GM13977 (cell line): ENCODE measurements at places on chromosomes 7 and 10.

GRCh38 chr7:127865466-127865865, 165.8 kb downstream of the LRRC4 start:
- DNase-seq = no peak

DNA sequence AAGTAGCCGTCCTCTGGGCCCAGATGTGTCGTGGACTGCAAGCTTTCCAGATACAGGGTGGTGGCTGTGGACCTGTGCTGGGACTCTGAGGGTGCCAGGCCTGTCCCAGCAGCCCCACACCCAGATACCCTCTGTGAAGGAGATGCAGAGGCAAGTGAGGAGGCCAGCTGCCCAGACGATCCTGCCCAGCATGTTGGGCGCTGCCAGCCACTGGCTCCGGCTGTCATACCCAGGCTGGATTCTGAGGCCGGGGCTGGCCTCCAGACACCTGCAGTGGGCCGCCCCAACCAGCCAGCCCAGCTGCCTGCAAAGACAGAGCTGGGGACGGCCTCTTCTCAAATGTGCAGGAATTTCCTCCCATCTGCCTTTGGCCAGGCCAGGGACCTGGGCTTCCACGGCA, 39.1 kb upstream of the EBF3 start:
- no peak for DNase-seq

GRCh38 chr7:30180718-30181117, 45.9 kb downstream of the MTURN start:
- no peak for DNase-seq

DNA sequence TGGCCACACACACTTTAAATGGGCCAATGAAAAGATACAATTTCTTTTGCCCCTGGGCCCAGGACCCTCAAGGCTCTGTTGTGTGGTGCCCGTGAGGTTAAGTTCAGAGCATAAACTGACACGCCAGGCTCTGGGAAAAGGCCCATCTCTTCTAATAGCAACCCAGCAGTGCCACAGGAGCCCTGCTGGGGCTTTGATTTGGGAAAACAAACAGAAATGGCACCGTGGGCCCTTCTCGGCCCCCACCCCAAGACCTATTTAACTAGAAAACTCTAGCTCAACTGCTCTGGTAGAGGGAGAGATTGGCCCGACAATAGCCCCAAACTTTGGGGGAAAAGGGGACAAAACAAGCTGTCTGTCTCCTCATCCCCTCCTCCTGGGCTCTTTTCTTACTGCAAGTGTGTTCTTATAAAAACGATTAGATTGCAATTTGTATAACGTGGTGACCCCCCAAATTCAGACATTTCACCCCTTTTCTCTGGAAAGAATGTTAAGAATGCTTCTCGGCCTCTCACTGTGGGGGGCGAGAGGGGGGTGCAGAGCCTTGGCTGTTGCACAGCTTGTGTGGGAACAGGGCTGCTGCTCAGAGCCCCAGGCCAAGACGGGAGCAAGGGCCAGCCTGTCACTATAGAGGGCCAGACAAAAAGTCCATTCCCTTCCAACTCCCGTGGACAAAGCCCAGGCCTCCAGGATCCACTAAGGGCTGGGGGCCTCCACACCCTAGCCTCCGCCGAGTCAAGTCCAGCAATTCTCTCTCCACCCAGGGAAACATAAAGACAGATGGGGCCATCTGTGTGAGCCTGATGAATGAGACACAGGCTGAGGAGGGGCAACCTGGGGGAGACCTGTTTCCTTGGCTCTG, 26.8 kb downstream of the DPCD start:
- DNase-seq = no peak

DNA sequence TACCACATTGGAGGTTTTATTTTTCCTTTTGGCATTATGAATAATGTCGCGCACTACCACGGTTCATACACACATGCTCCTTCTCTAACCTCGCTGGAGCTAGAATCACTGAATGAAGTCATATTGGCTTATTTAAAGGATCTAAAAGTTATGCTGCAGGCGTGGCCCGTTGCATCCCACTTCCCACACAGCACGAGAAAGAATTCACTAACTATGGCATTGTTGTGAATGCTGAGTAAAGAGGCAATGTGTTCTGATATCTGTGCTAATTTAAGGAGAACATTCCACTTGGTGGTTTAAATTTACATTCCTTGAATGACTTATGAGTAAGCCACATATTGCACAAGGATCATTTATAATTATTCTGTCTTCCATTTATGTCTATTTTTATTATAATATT, 20.7 kb downstream of the TCERG1L start:
- DNase-seq = no peak

DNA sequence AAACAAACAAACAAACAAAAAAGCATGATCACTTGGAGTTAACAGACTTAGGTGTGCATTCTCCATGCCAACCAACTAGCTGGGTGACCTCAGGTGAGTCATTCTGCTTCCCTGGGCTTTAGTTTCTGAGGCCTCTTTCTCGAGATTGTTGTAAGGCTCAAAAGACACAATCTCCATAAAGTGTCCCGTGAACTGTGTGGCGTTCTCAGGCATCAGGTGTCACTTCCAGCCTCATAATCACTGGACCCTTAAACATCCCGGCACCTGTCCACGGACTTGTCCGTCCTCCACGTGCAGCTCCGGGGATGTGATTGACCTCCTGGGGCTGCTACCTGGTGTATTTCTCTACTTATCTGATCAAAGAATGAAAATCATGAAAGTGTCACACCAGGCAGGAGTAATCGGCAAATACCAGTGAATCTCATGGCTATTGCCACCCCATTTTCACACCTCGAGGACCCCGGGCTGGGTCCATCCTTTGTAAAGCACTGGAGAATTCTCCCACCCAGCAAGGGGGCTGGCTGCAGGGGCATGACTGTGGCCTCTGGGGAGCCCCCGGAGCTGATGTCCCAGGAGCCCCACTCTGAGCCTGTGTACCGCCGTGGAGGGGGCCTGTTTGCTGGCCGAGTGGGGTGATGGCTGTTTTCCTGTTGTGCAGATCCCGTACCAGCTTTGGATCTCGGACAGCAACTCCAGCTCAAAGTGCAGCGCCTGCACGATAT, 189.8 kb upstream of the SH2B2 start:
- DNase-seq = no peak

GRCh38 chr7:106262221-106262881, 22.4 kb downstream of the NAMPT start:
- DNase-seq = no peak

DNA sequence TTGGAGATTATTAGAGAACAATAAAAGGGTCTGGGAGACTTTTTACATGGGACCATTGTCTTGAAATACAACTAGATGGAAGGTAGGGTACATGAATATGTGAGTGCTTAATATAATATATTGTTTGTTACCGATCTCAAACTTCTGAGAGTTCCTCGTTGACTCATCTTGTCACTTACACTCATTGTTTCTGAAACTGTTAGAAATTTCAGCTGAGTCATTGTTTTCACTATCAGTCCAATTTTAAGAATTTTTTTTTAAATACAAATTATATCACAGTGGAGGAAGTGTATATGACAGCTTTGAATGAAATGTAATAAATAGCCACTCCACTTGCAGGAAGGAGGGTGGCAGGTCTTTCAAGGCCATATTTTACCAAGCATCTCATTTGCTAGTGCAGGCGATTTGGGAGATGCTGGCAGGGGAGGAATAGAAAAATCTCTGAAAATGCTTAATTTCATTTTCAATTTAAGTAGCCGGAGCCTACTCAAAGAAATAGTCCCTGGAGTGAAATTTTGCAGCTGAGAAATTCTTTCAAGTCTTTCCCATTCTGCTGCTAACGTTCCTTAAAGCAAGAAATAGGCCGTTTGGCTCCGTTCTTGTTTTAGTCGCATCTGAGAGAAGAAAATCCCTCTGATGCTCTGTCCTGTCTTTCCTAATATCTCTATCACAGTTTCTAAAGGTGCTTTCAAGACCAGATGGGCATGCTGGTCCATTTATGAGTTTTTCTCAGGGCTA, 1404.2 kb upstream of the CELF2 start:
- DNase-seq = peak; percentile 50

DNA sequence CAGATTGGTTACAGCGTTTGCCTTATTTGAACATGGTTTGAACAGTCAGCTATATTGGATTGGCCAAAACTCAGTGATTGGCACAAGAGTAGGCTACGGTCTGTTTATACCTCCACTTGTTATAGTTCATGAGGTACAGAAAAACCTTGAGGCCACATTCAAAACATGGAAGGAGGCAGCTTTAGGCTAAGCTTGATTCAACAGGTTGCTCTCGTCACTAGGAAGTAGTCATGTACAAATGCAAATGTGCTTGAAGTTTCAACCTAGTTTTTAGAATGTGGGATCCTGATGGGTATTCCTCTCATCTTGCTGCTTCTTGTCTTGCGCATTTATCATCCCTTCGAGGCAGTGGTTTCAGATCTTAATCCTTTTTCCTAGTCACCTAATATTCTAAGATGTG, 132.1 kb downstream of the MGMT start:
- no peak for DNase-seq

DNA sequence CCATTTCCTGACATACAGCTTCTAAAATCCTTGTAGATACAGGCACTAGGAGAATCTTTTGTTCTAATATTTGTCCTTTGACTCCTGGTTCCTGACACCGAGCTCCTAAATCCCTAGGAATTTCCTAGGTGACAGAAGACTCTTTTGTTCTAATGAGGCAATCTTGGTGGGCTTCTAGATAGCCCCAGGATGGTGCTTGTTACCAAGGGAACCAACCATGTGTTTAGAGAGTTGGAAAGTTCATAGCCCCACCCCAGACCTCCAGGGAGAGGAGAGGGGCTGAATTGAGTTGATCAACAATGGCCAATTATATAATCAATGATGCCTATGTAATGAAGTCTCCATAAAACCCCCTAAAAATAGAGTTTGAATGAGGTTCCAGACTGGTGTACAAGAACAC, 145.1 kb downstream of the JMJD1C start:
- DNase-seq = no peak

DNA sequence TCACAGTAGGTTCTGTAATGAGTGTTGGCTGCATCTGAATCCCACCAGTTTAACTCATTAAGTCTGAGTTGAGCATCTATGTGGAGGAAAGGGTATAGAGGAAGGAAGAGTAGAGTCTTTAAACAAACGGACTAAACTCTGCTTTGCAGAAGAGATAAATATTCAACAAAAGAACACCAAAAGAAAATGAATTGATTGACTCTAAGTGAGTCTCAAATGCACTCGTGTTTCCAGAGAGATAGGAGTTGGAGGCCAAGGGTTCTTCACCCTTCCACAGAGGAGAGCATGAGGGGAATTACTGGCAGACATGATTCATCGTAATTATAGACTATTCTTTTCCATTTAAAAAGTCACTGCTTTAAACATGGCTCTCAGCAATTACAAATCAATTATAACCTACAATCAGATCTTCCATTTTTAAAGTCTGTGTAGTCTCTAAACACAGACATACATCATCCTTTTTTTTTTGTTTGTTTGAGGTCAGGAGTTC, 56.3 kb downstream of the PLPP4 start:
- DNase-seq = no peak

GRCh38 chr7:24573554-24574338, 494 bp downstream of the PALS2 start:
- peak; percentile 70 for DNase-seq

GRCh38 chr10:99080275-99080945, 155.2 kb downstream of the HPSE2 start:
- no peak for DNase-seq

DNA sequence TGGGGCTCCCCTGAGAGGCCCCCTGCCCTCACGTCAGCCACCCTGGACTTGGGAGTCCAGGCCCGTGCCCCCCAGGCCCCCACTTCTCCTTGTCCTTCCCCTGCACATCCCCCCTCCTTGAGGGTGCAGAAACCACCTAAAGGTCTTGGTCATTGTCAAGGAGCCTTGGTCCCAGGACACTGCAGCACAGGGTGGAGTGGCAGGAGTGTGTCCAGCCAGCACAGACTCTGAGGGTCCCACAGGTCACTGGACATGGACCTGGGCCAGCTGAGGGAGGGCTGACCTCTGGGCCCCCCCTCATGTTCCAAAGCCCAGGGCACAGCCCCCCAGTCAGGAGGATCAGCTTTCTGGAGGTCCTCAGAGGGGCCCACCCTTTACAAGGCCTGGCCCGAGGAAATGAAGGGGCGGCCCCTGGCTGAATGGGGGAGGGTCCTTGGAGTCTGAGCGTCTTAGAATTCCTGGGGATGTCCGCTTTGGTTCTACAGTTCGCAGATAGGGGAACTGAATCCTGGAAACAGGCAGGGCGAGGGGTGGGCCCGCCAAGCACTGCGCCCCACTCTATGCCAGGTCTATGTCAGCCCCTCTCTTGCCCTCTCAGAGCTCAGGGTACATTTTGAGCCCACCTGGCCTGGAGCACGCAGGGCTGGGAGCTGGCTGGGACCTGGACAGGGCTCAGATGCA, 54.0 kb downstream of the PWWP2B start:
- DNase-seq = no peak

DNA sequence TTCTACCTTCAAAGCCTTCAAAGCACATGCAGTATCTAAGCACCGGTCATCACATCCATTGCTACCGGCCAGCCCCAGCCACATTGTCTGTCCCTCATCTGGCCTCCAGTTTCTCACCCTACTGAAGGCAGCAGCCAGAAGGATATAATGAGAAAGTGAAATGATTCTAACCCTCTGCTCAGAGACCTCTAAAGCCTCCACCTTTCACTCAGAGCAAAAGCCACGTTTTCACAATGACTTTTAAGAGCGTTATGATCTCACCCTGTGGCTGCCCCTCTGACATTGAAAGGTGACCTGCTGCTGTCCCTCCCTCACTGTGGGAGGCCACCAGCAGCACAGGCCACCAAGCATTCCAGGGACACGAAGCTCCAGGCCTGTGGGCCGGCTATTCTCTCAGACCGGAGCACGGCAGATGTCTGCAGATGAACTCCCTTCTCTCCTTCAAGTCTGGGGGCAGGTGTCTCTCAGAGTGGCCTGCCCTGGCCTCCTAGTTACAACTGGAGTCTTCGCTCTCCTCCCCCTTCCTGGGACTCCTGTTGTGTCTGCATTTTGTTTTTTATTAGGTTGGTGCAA, 94.9 kb upstream of the EEPD1 start:
- peak; percentile 44 for DNase-seq

- no peak for DNase-seq
Measured at GRCh38 chr7:83149466-83149865, 13.2 kb downstream of the PCLO start.

- no peak for DNase-seq
Measured at GRCh38 chr10:122239578-122240257, 31.4 kb upstream of the BTBD16 start.

DNA sequence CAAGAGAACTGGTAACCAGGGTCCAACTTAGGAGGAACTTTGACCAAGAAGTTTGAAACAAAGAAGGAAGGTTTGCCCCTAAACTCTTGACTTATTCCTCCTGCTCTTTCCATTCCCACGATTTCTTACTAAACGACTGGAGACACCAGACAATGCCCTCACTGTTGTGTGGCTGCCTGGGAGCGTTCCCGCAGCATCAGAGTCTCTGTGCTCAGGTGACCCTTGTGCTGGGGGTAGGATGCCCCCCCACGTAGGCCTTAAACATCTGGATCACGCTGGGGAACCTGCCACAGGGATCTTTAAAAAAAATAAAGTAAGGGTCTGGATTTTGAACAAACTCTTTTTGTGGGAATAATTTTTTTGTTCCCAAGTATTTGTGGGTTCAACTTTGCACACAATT, 30.1 kb upstream of the CTBP2 start:
- no peak for DNase-seq
